ENCODE measurements at places on chromosomes 11 and 22.

GRCh38 chr11:46427364-46427763, 35.8 kb upstream of the CHRM4 start:
- DNase-seq = no peak

DNA sequence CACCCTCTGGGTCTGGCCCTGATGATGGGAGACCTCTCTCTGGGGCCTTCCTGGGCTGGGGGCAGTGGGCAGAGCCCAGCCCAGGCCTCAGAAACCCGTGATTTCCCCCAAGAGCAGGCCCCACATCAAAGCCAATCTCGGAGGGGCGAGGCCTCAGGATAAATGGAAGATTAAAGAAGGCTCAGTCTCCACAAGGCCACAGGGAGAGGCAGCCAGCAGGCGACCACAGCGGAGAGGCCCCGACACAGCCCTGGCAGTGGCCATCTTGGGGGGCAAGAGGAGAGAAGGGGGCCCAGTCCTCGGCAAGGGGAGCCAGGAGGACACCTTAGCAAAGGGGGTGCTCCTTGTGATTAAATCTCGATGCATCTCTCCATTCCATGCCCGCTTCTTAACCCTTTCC, 12.5 kb upstream of the CREB3L1 start:
- DNase-seq = no peak

GRCh38 chr11:65225279-65226102, 36.3 kb upstream of the POLA2 start:
- peak; percentile 61 for DNase-seq

- peak; percentile 9 for DNase-seq
Observed at GRCh38 chr22:49724893-49725489, 102.7 kb downstream of the BRD1 start.

DNA sequence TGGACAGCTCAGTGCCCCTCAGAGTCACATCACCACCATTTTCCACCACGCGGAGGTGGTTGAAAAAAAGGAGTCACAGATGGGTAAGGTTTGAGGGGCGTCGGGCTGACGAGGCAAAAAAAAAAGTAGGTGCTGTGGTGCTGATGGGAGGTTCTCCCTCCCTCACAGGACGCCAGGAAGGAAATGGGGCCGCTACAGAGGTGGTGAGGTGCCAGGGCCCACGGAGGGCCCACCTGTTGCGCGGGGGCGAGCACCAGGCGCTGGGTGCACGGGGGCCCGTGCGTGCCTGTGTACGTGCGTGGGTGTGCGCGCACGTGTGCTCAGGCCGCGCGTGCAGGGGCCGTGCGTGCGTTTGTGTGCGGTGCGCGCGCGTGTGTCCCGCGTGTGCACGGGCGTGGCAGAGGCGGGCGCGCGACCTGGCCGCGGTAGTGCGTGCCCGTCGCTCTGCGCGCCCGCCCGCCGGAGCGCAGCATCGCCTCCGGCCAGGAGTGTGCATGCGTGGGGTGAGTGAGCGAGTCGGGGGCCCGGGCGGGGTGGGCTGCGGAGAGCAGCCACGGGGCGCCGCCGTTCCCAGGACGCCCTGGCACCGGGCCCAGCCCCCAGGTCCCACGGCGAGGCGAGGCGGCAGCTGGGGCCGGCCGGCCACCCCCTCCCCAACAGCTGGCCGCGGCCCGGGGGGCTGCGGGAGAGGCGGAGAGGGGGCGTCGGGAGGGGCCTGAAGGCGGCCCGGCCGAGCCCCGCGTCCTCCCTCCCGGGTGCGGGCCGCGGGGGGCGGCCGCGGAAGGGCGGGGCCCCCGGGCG, 2.8 kb downstream of the PDGFB start:
- DNase-seq = no peak

DNA sequence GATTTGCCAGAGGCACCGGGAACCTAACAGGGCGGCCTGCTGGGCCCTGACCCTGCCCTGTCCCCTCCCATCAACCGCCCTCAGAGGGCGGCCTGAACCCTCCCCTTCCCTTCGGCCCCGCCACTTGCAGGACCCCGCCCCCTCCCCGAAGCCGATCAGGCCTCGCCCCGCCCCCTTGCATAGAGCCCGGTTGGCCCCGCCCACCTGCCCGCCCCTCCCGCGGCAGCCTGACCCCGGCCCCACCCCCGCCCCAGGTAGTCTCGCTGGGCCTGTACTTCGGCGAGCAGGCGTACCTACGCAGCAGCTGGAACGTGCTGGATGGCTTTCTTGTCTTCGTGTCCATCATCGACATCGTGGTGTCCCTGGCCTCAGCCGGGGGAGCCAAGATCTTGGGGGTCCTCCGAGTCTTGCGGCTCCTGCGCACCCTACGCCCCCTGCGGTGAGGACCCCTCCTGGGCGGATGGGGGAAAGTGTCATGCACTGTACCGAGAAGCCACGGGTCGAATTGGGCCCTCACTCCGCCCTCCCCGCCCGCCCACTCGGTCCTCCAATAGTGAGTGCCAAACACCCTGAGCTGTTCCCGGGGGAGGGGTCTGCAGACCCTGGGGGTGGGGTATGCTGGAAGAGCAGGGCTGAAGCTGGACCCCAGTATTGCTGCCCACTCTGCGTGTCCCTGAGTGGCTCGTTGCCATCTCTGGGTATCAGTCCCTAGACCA, 94.1 kb downstream of the CACNA1I start:
- DNase-seq = no peak

- no peak for DNase-seq
Observed at GRCh38 chr11:64803846-64804345, 882 bp upstream of the MAP4K2 start.

- peak; percentile 63 for DNase-seq
Observed at GRCh38 chr11:2531277-2531986, 86.6 kb downstream of the KCNQ1 start.

- DNase-seq = no peak
Observed at GRCh38 chr11:76987203-76987602, 47.0 kb upstream of the B3GNT6 start.

GRCh38 chr11:1382831-1383607, 6.7 kb upstream of the BRSK2 start:
- peak; percentile 78 for DNase-seq

- no peak for DNase-seq
Observed at GRCh38 chr22:31627223-31627731, 34.7 kb downstream of the PISD start.

DNA sequence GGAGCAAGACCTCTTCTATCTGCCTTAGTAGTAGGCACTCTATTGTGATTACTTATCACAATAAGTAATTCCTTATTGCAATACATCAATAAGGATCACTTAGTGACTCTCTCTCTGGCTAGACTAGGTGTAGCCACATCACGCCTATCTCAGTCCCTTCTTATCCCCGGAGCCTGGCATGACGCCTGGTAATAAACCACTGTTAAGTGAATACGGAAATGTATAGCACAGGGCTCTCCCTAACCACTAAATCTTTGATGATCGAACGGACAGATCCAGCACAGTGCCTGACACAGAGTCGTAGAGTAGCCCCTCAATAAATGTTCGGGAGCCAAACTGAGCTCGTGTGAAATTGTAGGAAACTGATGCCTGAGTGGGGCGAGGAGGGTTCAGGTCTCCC, 143.3 kb downstream of the FBXO7 start:
- no peak for DNase-seq

DNA sequence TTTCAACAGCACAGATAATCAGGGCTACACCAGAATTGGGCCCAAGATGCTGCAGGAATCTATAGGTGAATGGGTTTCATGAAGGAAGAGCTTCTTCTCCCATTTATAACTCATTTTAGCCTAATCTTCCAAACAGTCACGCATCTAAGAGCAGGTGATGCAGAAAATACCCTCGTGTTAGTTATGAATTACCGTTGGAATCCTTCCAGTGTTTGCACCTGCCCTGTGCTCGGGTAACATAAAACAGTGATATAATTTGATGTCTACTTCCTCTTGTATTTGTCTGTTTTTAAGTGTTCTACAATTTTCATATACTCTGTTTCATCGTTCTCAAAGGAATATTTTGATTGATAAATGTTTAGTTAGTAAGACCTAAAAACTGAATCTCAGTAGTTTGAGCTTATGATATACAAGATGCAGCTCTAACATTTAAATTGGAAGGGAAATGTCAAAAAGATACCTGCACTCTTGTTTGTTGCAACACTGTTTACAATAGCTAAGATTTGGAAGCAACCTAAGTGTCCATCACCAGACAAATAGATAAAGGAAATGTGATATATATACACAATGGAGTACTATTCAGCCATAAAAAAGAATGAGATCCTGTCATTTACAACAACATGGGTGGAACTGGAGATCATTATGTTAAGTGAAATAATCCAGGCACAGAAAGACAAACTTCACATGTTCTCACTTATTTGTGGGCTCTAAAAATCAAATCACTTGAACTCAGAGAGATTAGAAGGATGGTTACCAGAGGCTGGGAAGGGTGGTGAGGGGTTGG, 42.1 kb downstream of the PPARA start:
- no peak for DNase-seq

DNA sequence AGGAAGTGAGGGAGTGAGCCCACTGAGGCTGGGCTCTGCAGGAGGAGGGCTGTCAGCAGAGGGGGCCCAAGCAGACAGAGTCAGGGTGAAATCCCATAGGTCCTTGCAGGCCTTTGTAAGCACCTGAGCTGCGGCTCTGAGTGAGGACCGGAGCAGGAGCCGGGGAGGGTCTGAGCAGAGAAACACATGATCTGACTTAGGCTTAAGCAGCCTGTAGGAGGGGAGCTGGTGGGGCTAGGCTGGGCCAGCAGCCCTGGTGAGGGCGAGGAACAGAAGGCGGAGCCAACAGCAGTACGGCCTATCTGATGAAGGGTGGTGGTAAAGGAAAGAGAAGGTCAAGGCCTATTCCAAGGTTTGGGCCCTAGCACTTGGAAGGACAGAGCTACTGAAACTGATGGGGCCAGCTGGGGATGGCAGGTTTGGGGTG, 26.9 kb upstream of the CBX7 start:
- no peak for DNase-seq

DNA sequence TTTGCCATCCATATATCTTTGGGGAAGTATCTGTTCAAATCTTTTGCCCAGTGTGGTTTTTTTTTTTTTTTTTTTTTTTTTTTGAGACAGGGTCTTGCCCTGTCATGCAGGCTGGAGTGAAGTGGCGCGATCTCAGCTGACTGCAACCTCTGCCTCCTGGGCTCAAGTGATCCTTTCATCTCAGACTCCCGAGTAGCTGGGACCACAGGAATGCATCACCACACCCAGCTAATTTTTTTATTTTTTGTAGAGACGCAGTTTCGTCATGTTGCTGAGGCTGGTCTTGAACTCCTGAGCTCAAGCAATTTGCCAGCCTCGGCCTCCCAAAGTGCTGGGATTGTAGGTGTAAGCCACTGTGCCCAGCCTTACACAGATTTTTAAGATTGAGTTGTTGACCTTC, 4.8 kb upstream of the FAM118A start:
- DNase-seq = no peak

DNA sequence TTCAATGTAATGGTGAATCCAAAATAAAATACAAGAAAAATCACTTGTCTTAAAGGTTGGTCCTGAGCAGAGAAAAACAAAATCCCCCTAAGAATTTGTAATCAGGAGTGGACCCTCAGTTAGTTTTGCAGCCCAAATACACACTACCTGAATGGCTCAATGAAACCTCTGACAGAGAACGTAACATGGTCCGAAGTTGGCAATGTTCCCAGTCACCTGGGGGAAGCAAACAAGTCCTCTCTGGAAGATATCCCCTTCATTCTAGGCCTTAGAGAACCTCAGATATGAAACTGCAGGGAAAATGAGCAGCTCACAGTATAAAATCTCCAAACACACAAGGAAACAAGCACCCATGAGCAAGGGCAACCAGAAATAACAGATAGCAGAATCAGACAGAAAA, 58.2 kb downstream of the MORC2 start:
- DNase-seq = no peak

GRCh38 chr11:108496643-108497256, 1.4 kb downstream of the POGLUT3 start:
- DNase-seq = peak; percentile 29

DNA sequence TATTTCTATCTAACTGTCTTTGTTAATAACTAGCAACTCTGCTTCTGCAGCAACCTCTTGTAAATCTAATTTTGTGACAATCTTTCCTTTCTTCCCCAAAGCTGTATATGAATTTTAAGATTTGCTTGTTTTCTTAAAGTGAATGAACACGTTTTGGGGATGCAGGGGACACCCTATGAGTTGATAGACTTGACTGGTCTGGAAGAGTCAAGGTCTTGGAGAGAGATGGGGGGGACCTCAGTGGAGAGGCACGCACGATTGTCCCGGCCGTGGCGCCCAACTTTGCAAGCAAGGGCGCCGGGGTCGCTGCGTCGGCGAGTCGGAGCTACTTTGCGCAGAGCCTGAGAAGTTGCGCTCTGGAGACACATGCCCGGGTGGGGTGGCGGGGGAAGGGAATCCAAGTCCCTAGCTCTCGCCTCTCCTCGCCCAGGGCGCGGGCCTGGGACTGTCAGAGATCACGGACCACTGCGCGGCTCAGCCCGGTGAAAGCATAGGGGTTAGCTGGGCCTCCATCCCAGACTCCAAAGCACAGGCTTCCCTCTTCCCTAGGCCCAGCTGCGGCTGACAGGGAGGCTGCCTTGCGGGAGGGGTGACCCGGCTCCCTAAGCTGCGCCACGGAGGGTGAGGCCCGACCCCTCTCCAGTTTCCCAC, 854 bp downstream of the ABCC8 start:
- no peak for DNase-seq

DNA sequence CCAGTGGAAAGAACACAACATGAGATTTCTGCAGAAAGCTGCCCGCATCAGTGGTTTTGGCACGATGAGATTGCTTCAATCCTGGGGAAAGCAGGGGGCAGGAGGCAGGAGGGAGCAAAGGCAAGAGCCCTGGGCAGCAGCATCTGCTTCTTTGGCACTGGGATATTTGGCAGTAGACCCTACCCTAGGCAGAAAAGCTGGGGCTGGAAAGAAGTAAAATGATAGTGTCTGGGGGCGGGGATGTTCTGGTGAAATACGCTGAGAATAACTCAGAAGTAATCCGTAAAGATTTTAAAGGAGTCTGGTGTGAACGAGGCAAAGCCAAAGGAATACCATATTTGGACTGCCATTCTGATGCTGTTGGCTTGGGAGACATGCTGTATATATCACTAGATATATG, 62.0 kb downstream of the FAM76B start:
- DNase-seq = no peak

- DNase-seq = no peak
Observed at GRCh38 chr11:67269401-67270255, 3.4 kb downstream of the GRK2 start.

DNA sequence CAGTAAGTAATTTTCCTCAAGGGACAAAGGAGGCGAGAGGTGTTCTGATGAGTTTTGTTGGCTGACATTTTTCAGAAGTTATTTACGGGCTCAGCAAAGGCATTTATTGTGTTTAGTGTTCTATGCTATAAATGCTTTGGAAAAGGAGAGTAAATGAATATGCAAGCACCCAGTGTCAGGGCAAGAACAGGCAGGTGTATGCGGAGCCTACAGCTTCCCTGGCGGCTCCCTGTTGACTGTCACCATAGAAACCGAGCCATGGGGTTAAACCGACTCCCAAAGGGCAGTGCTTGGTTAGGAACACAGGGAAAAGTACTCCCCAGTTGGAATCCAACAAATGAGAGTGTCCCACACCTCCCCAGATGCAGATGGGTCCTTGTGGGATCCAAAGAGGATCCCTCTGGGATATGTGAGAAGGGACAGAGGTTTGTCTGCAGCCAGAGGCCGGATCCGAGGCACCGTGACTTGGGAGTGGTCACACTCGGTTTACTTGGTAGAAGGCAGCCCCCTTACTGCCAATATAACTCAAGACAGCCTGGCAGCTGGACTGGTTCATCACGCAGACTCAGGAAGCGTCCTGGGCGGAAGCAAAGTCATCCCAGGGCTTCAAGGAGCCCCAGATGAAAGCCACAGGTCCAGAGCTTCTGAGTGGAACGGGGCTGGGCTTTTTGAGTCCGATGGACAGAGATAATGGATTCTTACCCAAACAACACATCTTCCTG, 329.7 kb downstream of the CTTN start:
- no peak for DNase-seq
